ENCODE measurements at places on chromosomes 5 and 9.

- no peak for DNase-seq
Measured at GRCh38 chr9:84153885-84154284, 173.3 kb downstream of the RMI1 start.

DNA sequence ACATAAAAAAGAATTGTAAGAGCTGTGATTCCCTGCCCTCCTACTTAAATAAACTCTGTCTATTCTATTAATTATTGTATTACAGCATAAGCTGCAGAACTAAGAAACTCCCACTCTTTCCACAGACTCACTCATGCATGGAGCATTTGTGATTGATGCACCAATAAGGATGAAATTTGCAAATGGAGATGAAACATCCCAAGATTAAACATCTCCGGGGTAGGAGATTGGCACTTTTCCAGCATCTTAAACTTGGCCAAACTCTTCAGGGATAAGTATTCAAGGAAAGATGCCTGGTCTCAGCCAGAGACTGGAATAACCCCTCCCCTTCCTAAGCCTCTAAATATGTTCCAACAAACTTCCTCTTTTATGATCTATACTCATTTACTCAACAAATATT lies 472.0 kb downstream of the ACTL7B start:
- DNase-seq, result no peak

- DNase-seq, result peak; percentile 83
Measured at GRCh38 chr9:82546136-82546535, 516.8 kb downstream of the RASEF start.

- peak; percentile 42 for DNase-seq
Measured at GRCh38 chr9:131275332-131276093, 797 bp downstream of the FAM78A start.

DNA sequence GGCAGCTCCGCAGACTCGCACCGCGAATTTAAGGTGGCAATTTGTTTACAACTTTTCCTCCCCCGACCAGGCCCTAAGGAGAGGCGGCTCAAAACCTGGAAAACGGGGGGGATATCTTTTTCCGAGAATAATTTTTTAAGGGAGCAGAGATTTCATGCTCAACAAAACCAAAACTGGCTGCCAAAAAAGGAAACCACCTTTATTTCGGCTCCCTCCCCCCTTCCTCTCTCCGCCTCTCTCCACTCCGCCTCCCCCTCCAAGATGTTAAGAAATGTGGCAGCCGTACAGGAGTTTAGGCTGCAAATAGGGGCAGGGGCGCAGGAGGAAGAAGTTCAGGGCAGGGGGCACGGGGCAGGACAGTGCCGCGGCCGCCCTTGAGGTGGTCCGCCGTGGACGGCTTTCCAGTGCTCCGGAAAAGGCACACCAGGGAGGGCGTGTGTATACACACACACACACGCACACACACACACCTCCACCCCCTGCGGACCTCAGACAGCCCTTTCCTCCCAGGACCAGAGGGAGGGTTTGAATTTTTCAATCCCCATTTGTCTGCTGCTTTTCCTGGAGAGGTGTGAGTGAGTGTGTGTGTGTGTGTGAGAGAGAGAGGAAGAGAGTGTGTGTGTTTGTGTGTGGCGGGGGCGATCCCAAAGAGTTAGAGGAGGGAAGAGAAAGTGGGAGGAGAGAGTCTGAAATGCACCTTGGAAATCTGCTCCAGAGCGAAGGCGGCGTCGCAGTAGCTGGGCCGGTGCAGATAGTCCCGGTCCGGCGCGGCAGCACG lies 9.1 kb downstream of the PTCH1 start:
- peak; percentile 61 for DNase-seq

GRCh38 chr5:10049858-10050455 lies 199.7 kb downstream of the ATPSCKMT start:
- DNase-seq, result no peak

DNA sequence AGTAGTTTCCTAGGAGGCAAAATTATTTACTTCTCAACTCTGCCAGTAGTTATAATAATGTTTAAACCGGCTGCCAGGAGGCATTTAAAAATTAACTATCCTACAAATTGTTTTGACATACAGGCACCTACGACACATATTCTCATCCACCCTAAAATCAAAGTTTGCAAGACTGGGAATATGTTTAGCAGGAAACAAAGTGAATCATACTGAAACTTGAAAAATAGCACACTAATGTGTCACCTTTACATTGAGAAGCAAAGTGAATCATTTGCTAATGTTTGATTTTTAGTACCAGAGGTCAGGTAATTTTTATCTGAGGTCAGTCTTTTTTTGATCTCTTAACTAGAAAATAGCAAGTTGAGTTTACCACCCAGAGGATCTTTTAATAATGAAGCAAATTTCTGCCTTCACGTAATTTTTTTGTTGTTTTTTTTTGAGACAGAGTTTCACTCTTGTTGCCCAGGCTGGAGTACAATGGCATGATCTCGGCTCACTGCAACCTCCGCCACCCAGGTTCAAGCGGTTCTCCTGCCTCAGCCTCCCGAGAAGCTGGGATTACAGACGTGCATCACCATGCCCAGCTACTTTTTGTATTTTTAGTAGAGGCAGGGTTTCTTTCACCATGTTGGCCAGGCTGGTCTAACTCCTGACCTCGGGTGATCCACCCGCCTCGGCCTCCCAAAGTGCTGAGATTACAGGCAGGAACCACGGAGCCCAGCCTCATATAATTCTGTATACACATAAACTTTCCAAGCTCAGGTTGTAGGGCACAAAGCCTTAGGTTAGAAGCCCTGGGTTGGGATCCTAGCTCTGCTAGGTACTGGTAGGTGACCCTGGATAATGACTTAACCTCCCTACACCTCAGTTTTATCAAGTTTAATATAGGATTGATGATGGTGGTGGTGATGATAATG lies 124.3 kb downstream of the UGCG start:
- DNase-seq, result no peak

GRCh38 chr5:6145616-6146237 lies 232.6 kb downstream of the MED10 start:
- no peak for DNase-seq

- DNase-seq, result no peak
Measured at GRCh38 chr9:100999906-101000544, 28.5 kb upstream of the PLPPR1 start.

- DNase-seq, result no peak
Measured at GRCh38 chr5:180343110-180343830, 9.9 kb downstream of the GFPT2 start.

DNA sequence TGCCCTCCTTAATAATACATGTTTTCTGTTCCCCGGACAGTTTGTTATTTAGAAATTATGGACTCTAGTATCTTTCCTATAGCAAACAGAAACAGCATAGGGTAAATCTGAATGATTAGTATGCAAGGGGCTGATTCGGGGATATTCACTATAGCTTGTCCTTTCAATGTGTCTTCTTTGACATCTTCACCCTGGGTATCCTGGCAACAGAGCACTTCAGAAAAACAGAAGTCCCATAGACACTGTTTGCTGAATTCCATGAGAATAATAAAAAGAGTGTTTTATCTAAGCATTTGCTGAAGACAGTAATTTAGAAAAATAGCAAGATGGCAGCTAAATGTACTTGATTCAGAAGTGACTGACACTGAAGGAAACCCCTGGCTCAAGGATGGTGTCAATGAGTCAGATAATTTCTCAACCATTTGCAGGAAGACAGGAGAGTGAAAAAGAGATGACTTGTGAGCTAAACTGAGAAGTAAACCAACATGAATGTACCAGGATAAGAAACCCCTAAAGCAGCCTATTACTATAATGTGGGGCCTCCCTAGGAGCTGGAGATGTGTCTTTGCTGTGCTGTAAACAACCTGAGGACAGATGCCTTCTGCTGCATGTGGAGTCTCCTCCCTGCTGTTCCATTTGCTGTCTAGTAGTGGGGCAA lies 246.2 kb downstream of the MAN2A1 start:
- no peak for DNase-seq

DNA sequence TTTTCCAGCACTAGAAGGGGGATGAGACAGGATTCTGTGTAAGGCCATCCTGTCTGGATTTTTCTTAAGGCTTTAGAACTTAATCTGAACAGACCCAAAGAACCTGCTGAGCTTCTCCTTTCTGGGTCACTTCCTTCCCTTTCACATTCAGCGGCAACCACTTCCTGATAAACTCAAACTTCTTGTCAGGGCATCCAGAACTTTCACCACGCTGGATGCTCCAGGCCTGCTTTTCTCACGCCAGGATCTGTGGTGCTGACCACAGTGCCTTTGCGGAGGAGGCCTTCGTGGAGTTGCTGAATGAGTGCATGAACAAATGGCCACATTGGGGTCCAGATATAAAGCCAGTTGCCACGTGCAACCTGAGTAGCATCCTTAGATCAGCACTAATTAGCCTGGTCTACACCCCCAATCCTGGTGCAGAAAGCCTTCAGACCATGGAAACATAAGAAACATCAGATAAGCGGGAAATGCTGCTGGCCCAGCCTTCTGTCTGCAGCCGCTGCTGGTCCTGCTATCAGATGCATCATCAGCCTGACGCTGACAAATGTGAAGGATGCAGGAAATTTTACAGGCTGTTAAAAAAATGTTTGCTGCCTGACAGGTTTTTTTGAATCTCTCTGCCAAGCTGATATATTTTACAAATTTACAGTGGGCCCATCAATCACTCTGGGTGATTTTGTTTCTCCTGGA lies 75.3 kb upstream of the BARHL1 start:
- DNase-seq, result no peak

DNA sequence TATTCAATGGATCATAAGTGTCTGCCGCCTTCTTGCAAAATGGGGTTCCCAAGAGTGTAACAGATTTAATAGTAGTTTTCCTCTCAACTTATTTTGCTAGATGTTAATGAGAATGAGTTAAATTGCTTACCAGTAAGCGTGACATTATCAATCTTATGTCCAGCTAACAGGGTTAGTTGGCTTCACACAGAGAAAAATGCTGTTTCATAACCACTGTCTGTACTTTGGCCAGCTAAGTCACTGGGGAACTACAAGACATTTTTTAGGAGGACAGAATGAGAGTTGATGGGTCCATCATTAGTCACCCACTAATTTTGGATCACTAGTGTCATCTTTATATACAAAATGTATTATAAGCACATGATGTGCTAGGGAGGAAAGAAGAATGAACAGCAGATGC lies 1.4 kb downstream of the CDC37L1 start:
- DNase-seq, result no peak

DNA sequence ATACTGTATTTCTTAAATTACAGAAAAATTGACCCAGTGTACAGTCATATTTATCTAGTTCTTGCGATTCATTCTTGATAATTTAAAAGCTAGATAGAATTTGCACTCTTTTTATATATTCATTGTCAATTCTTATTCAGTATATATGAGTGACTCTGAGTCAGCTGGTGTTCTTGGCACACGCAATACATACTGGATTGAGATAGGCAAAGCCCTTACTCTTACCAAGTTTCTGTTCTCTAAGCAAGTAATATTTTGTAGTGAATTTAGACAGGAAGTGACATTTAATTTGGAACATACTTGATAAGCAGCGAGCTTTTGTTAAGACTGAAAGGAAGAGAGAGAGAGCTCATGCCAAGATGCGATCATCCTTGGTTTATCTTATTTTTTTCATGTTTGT lies 57.7 kb downstream of the GPBP1 start:
- no peak for DNase-seq

DNA sequence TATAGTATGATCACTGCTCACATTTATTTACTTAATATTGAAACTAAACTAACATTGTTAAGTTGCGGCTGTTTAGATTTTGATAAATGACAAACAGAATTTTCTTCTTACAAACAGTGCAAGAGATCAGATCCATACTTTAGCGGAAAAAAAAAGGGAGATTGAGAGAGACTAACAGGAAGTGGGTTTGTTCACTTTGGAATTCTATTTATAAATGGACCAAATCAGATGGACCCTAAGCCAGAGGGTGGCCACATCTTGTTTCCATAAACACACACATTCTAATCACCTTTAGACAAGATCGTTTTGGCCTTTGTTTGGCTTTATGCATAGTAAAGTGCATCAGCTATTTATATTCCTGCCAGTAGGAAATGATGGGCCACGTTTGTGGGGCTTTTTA lies 381.4 kb upstream of the CD180 start:
- no peak for DNase-seq

DNA sequence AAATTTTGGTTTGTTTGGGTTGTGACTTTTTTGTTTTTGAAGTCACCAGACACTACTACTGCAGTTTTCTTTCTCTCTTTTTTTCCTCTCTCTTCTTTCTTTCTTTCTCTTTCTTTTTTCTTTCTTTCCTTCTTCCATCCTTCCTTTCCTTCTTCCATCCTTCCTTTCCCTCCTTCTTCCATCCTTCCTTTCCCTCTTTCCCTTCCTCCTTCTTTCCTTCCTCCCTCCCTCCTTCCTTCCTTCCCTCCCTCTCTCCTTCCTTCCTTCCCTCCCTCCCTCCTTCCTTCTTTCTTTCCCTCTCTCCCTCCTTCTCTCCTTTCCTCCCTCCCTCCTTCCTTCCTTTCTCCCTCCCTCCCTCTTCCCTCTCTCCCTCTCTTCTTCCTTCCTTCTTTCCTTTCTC lies 230.3 kb upstream of the TYRP1 start:
- DNase-seq, result no peak

DNA sequence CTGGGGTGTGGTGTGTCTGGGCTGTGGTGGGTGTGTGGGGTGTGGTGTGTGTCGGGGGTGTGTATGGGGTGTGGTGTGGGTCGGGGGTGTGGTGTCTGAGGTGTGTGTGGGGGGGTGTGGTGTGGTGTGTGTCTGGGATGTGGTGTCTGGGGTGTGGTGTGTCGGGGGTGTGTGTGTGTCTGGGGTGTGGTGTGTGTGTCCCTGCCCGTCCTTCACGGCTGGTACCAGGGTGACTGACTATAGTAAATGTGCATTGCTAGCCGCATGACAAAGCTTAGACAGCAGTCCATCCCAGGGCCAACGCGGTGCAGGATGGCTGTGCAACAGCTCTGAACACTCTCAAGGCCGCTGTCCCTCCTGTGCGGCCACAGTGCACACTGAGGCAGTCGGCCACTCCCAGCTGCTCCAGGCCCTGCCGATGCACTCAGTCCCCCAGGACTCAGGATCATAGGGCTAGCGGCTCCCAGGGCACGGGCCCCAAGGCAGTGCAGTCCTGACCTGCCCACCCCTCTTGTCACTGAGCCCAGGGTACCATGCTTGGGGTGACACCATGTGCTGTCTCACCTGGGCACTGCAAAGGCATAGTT lies 54.0 kb downstream of the SECISBP2 start:
- peak; percentile 21 for DNase-seq

DNA sequence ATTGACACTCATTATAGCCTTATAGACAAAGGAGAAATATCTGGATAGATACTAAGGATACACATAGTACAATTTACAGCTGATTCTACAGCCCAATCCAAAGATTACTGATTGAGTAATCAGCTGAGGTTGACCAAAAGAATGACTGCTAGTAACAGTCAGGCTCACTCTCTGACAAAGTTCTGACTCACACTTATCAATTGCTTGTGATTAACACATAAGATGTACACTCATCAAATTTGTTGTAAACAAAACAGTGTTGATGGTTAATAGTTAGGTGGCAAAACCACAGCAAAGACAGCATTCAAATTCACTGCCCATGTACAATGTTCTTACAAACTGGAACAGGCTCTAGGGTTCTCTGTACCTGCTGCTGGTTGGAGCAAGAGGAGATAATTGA lies 422.7 kb downstream of the TLE1 start:
- DNase-seq, result no peak

GRCh38 chr9:98185611-98186171 lies 6.7 kb downstream of the CORO2A start:
- DNase-seq, result peak; percentile 36
